ENCODE measurements at places on chromosomes 5 and 9.

GRCh38 chr5:39176759-39177630 lies 42.4 kb downstream of the FYB1 start:
- DNase-seq = no peak

- DNase-seq = no peak
These were observed 36.7 kb upstream of the MAP1B start for GRCh38 chr5:72070529-72070928.

- no peak for DNase-seq
These were observed 172.3 kb upstream of the MVB12B start for GRCh38 chr9:126154182-126154827.

- DNase-seq = no peak
These were observed 26.9 kb downstream of the C9 start for GRCh38 chr5:39337252-39337915.

- no peak for DNase-seq
These were observed 443.8 kb downstream of the LRRC70 start for GRCh38 chr5:63022403-63022802.

DNA sequence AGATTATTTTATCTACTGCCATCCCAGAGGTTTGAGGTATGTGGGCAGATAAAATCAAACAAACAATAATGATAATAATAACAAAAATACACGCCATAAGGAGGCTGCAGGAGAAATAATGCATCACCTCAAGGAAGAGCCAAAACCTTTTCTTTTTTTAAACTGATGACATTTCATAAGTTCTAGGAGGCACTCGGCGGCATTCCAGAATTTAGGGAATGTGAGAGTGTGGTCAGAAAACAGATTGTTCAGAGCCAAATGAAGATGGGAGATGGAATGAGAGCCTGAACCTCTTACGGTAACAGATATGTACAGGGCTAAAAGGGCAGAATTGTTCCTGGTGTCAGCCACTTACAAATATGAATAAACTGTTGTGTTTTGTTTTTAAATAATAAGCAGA lies 615.0 kb upstream of the CHD1 start:
- no peak for DNase-seq

- peak; percentile 83 for DNase-seq
These were observed 13.6 kb upstream of the HAVCR1 start for GRCh38 chr5:157072508-157072907.

DNA sequence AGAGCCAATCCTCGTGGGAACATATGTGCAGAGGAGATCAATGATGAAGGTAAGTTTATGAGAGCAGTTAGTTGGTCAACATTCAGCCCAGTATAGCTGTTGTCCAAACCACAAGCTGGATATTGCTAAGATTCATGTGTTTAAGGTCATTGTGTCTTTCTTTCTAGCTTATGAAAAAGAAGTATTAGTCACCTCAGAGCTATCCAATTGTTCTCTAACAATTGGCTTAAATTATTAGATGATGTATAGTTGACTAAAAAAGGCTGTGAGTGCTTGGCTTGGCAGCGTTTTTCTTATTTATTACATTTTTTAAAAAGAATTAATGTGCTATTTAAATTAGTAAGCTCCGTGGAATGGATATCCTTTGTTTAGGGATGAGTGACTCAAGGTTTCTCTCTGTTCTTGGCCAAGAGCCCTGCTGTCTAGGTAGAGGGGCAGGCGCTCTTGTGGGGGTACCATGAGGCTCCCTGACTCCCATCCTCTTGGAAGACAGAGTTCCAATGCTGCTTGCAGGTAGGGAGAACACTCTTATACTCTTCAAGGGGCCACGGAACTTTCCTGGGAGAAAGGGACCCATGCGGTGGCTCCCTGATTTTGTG lies 487.4 kb downstream of the IRX1 start:
- no peak for DNase-seq

- no peak for DNase-seq
These were observed 38.8 kb downstream of the IARS1 start for GRCh38 chr9:92254381-92255337.

DNA sequence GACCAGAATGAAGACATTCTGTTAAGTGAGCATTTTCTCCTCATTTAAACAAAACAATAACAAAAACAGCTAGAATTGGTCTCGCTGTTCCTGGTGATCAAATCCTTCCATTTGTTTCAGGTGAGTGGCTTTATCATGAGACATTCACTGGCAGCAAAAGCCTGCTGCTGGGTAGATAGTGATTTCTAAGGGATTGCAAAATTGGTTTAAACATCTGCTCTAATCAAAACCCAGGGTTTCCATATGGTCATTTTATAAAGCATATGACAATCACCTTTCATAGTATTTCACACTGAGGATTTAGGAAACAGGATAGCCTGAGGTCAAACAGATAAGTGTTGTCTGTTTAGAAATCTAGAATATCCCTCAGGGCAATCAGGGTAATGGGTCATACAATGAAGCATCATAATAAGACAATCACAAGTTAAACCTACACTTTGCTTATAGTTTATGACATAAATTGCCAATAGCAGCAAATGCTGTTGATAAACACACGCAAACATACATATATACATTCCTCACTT lies 769.6 kb upstream of the C9orf72 start:
- no peak for DNase-seq

DNA sequence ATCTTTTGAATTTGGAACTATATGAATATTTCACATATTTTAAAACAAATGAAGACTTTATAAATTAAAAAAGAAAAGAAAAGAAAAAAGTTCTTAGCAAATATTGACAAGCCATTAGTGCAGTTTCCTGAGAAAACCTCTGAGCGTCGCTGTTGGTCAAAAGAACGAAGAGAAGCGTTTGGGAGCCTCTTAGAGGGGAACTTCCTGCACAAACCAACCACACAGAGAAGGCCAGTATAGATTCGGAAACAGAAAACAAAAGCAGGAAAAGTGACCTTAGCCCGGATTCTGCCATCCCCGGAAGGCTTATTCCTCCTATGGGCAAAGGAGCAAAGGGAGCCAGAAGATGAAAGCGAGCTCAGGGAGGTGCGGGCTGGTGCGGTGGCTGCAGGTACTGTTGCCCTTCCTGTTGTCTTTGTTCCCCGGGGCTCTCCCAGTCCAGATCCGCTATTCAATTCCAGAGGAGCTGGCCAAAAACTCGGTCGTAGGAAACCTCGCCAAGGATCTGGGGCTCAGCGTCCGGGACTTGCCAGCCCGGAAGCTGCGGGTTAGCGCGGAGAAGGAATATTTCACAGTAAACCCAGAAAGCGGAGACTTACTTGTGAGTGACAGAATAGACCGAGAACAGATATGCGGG lies at the start of gene PCDHGB2:
PCDHGB2 (plus strand) TSS at position 205 of the 637 bp plus-strand sequence; CDS start at position 347, 142 bp downstream.
- DNase-seq = no peak

- DNase-seq = no peak
These were observed 4.6 kb upstream of the PRDM12 start for GRCh38 chr9:130659699-130660248.

DNA sequence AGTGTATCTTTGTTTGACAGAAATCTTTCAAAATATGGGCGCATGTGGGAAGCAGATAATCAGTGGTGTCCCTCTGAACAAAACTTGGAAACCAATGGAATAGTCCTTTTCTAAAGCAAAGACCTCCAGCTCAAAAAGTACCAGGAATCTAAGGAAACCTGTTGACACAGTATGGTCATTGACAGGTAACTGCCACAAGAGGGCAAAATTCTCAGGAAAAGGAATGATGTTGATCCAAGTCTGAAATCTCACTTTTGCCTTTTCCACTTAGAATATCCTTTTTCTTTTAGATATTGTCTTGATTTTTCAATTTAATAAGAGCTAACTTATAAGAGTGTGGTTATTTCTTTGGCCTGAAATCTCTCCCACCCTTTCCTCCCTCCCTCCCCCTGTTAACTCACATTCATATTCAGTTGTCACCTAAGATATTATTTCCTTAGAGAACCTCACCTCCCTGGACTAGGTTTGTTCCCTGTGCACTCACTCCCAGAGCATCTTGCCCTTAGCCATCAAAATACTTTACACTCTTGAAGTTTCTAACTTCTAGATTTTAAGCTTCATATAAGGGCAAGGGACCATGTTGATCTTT lies 59.0 kb upstream of the BARX1 start:
- DNase-seq = no peak

DNA sequence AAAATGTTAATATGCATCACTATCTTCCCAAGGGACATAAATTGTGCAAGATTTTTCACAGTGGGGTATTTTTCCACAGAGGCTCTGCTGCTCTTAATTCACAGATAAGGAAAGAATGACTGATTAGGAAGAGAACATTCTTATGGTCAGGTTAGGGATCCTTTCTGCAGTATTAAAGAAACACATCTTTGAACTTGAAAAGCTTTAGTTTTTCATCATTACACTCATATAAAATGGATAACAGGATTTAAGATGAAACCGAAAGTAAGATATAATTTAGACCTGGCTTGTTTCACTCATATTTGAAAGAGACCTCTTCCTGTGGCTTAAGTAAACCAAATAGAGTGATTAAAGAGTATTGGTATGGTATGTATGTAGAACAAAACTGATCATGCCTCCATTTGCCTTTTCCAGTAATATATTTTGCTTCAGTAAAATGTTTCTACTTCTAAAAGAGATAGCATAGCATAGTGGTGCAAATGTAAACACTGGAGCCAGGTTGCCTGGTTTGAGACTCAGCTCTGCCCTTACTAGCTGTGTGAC lies 160.0 kb downstream of the PRR16 start:
- no peak for DNase-seq

- no peak for DNase-seq
These were observed 703.5 kb upstream of the RGMB start for GRCh38 chr5:98069876-98070512.

DNA sequence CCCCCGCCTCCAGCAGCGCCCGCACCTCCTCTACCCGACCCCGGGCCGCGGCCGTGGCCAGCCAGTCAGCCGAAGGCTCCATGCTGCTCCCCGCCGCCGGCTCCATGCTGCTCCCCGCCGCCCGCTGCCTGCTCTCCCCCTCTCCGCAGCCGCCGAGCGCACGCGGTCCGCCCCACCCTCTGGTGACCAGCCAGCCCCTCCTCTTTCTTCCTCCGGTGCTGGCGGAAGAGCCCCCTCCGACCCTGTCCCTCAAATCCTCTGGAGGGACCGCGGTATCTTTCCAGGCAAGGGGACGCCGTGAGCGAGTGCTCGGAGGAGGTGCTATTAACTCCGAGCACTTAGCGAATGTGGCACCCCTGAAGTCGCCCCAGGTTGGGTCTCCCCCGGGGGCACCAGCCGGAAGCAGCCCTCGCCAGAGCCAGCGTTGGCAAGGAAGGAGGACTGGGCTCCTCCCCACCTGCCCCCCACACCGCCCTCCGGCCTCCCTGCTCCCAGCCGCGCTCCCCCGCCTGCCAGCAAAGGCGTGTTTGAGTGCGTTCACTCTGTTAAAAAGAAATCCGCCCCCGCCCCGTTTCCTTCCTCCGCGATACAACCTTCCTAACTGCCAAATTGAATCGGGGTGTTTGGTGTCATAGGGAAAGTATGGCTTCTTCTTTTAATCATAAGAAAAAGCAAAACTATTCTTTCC lies 19.3 kb downstream of the CDKN2A start:
- DNase-seq = peak; percentile 83

DNA sequence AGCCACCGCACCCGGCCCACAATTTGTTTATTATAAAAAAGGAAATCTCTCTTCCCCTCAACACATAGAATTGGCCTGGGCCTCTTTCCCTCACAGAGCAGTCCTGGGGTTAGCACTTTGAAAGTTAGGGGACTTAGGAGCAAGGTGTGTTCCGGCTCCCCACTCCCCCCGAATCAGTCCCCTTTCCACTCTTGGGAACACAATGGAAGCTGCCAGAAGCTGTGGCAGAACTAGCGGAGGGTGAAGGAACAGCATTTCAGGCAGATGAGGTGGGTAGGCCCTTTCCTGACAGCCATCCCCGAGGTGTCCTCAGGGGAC lies 16.4 kb upstream of the C5orf47 start:
- DNase-seq = no peak

DNA sequence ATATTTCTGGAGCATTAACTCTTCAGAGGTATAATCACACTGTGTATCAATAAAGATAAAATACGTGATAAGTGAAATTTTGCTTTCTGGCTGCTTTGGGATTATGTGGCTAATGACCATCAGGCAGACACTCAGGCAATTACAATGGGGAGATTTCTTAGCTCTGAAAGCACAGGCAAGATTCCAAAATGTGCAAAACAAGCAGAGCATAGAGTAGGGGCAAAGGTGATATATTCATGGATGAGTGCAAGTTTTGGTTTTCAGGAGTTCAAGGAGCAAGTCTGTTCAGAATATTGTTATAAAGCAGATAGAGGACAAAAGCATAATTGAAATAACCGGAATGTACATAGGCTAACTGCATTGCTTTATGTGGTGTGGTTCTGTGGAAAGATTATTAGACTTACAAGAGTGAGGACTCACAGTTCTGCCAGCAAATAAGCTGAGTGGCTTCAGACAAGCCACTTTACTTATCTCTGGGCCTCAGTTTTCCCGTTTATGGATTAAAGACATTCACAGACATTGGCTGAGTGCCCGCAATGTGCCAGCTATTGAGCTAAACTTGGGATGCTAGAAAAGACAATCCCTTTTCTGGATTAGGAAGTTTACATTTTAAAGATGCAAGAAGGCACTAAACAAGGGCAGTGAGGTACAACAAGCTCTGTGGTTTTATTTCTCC lies 945.6 kb upstream of the ARRDC3 start:
- no peak for DNase-seq

DNA sequence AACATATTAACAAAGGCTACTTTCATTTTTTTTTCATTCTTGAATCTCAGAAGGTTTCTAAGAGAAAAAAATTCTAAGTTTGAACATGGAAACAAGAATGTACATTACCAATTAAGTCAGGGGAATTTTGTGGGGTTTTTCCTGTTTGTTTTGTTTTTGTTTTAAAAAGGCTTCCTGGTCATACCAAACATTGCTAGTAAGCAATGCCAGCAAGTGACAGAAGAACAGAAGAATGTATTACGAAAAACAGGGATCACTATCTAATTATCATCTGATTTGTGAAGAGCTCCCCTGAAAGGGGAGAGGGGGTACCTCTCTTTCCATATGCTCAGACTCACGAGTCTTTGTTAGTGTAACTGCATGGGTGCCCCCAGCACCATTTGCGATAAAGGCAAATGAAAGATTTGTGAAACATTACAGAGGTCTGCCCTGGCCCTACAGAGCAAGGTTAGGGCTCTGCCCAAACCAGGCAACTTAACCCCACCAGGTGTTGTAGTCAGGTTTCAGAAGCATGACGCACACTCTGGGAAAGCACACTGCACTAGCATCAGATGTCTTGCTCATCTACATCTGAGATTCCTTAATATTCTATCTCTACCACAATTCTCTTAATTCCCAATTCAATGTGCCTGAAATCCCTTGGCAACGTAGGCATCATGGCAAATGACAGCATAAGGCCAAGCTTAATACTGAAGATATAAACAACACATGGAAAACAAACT lies 268.2 kb downstream of the MLLT3 start:
- DNase-seq = no peak

- DNase-seq = no peak
These were observed 113.0 kb downstream of the PAM start for GRCh38 chr5:102867992-102868662.

- DNase-seq = no peak
These were observed 126.1 kb downstream of the GAS1 start for GRCh38 chr9:86821006-86821845.

GRCh38 chr5:45578270-45578669 lies 117.9 kb downstream of the HCN1 start:
- no peak for DNase-seq

Measured in Calu3 (cell line).